ENCODE measurements at places on chromosomes 11 and 22. TPM values are rescaled to one million over a fixed set of nuclear protein-coding genes. Genes with fewer than 3 reads are reported as not detected.

DNA sequence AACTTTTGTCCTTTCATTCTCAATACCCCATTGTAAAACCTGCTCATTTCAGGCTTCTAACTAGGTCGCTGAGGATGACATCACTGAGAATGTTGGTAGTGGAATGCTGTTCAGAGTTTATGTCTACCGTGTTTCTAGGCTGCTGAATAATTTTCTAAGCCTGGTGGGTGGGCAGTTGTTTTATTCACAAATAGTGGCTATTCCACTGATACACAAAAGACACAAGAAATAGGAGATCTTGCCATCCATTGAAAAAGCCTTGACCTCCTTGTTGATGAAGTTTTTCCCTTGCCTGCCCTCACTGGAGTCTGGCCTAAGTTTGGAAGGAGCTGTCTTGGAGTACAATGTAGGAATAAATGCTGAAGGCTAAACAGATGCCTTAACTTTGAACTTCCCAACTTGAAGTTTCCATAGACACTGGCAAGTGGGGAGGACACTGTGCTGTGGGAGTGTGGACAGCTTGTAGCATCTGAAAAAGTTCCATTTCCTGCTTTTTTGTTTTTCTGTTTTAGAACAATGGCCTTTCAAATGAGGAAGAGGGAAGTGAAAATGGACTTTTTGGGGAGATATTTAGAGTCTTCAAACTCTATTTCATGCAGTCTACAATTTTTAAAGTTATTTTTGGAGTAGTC, 59.2 kb downstream of the TRIM44 start:
- DNase-seq, result no peak
- H3K27me3 ChIP-seq, result no peaks in the 10 kb centered on the region
- H3K36me3 ChIP-seq, result peaks cover 4% of the 10 kb centered on the region
- no peaks in the 10 kb centered on the region for H3K4me1 ChIP-seq

- DNase-seq, result no peak
- H3K4me1 ChIP-seq, result no peaks in the 10 kb centered on the region
- peaks cover 3% of the 10 kb centered on the region for H3K27me3 ChIP-seq
- H3K27ac ChIP-seq, result no peak overlapping the region
These were observed 8.7 kb downstream of the GLB1L2 start for GRCh38 chr11:134340354-134340964.

Gene TTLL1
- 7.2 TPM for total RNA-seq

Gene HIRA
- 29.2 TPM for total RNA-seq

- H3K36me3 ChIP-seq, result no peaks in the 10 kb centered on the region
- H3K4me1 ChIP-seq, result no peaks in the 10 kb centered on the region
- no peak for DNase-seq
- no peaks in the 10 kb centered on the region for H3K27me3 ChIP-seq
- no peak overlapping the region for H3K27ac ChIP-seq
These were observed 88.2 kb upstream of the BLID start for GRCh38 chr11:122204206-122204605.

Gene HOATZ
- total RNA-seq, result not detected

DNA sequence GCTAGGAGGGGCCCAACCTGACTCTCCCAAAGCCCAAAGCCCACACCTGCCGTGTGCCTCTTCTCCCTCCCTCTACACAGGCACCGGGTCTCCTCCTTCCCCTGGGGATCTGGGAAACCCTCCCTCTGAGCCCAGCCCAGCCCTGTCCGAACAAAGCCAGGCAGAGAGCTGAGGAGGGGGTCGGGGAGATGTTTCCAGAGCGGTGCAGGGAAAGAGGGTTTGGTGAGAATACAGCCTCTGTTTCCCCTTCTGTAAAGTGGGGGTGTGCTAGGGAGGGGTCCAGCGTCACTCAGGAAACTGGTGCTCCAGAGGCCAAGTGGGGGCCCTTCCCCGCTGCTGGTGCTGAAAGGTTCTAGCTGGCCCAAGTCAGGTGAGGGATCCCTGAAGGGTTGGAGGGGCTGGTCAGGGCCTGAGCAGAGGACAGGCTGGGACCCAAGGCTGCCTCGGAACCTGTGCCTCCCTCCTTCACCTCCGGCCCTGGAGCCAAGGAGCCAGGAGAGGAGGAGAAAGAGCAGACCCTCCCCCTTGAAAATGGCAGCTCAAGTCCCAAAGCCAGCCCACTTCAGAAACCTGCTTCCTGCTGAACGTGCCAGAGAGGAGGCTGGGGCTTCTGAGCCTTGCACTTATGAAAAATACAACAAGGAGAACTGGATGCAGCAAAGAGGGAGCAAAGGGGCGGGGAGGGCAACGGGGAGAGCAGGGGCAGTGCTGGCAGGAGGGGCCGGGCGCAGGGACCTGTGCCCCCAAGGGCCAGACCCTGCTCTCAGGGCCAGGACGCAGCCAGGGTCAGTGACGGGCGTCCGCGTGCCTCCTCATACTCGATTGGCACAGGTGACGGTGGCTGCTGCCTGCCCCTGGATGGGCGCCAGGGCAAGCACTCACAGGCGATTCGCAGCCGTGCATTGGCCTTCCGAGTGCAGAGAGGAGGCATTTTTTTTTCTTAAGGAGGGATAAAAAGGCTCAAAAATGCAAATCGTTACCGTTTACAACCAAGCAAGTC, 43.2 kb downstream of the MACROD1 start:
- H3K4me1 ChIP-seq, result peaks cover 4% of the 10 kb centered on the region
- no peak overlapping the region for H3K4me3 ChIP-seq
- no peak overlapping the region for H3K27ac ChIP-seq
- DNase-seq, result no peak
- no peaks in the 10 kb centered on the region for H3K36me3 ChIP-seq
- H3K27me3 ChIP-seq, result no peaks in the 10 kb centered on the region

- DNase-seq, result no peak
- H3K4me3 ChIP-seq, result no peak overlapping the region
- no peak overlapping the region for H3K27ac ChIP-seq
- peaks cover 3% of the 10 kb centered on the region for H3K27me3 ChIP-seq
These were observed 58.8 kb upstream of the SLC36A4 start for GRCh38 chr11:93256623-93257022.

DNA sequence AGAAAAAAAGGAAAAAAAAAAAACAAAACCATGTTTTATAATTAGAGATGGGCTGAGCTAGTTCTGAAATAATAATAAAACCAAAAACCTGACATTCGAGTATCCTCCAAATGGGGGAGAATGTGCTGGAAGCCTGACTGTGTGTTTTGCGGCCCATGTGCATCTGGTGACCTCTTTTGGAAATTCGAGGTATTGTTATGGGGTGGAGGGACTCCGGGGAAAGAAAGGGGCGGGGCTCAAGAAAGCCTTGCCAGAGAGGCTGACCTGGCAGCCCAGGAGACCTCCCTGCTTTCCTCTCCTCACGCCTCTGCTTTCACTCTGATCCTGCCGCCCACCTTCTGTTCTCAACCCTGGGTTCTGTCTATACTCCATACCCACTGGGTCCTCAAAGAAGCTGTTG, 72.9 kb downstream of the CTTN start:
- no peaks in the 10 kb centered on the region for H3K27me3 ChIP-seq
- H3K4me3 ChIP-seq, result no peak overlapping the region
- DNase-seq, result no peak
- H3K4me1 ChIP-seq, result no peaks in the 10 kb centered on the region

Gene EXPH5
- 3.7 TPM for total RNA-seq

Gene ANO5
- not detected for total RNA-seq

DNA sequence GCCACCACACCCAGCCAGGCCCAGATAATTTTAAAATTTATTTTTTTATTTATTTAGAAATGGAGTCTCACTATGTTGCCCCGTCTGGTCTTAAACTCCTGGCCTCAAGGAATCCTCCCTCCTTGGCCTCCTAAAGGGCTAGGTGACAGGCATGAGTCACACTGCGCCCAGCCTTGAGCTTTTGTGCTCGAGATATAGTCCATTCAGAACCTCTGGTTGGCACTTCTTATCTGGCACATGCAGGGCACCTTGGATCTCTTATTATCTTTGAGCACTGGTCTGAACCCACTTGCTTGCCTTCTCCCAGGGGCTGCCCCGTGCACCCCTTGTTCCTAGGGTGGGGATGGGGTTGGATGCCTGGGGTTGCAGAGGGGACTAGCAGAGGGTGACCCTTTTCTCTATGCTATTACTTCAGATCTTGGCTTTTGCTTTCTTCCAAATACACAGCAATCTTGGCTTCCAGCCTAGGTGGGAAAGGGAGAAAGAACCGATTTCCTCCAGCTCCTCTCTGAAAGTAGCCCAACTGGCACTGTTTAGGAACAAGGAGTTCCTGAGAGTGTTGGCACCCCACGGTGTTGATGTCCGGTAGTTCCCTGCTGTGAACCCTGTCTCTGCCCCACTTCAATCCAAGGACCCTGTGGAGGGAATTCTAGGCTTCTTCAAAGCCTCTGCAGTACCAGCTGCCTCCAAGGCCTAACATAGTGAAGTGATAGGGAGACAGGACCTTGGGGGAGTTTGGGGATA, 1.3 kb upstream of the SLC3A2 start:
- H3K36me3 ChIP-seq, result peaks cover 21% of the 10 kb centered on the region
- H3K4me1 ChIP-seq, result peaks cover 12% of the 10 kb centered on the region
- DNase-seq, result no peak
- H3K27ac ChIP-seq, result peak overlapping the region; percentile 98
- no peak overlapping the region for H3K4me3 ChIP-seq

- peaks cover 36% of the 10 kb centered on the region for H3K27me3 ChIP-seq
- DNase-seq, result no peak
- no peaks in the 10 kb centered on the region for H3K4me1 ChIP-seq
These were observed 28.5 kb upstream of the OAF start for GRCh38 chr11:120182372-120182771.

- DNase-seq, result no peak
- no peaks in the 10 kb centered on the region for H3K4me1 ChIP-seq
- H3K27me3 ChIP-seq, result peaks cover 18% of the 10 kb centered on the region
These were observed 44.0 kb downstream of the RPUSD4 start for GRCh38 chr11:126167488-126167887.

DNA sequence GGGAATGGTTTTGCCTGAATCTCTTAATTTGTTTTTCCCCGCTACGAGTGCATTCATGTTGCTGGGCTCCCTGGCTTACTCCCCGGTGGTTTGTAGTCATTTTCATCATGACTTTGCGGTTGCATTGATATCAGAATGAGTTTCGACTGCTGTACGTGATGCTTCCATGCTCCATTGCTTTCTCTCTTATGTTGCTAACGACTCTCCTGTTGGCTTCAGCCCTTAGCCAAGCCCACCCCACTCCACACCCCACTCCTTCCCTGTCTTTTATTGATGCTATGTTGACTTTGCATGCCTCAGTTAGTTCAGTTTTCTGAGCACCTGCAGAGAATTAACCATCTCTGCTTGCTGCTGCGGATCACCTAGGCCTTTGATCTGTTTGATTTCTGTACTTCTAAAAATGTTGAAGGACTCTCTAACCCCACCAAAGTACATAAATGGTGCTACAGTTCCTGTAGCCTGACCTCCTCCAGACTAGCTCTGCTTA, 65.3 kb downstream of the ARFGAP2 start:
- H3K36me3 ChIP-seq, result no peaks in the 10 kb centered on the region
- H3K27ac ChIP-seq, result no peak overlapping the region
- no peak for DNase-seq
- no peaks in the 10 kb centered on the region for H3K4me1 ChIP-seq
- no peak overlapping the region for H3K4me3 ChIP-seq
- no peaks in the 10 kb centered on the region for H3K27me3 ChIP-seq

Gene FOLR1
- total RNA-seq, result not detected

DNA sequence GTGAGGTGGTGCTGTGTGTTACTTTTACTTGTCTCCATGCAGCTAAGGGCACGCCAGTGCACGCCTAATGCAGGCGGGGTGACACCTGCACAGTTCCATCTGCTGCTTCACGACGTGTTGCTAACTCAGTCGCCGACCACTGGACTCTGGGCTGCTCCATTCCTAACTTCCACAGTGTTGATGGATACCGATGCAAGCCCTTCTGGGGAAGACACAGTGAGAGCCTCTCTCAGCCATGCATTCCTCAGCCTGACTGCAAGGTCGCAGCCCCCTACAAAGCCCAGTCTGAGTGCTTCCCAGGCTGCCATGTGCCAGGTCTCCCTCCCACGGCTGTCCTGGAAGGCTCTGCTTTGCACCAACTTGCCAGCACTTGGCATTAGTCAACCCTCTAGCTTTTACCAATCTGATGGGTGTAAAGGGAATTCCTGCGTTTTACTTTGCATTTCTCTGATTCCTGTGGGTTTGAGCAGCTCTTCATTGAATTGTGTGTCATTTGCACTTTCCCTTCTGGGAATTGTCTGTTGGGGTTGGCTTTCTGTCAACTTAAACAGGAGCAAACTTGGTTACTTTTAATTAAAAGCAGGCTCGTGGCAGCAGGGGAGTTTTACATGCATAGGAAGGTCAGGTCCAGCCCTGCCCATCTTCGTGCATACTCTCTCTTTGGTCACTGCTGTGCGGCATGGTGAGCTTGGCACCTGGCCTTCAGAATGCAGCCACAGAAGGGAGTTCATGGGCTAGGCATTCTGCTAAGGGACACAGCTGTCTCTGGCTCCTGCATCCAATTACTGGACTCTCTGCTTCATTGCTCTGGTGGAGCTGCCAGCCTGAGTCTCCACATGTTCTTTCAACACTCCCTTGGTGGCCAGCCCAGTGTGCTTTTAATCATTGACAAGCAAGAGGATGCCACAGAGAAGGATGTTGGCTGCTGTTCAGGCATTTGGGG, 34.6 kb upstream of the SHANK2 start:
- H3K36me3 ChIP-seq, result no peaks in the 10 kb centered on the region
- no peak for DNase-seq
- no peaks in the 10 kb centered on the region for H3K4me1 ChIP-seq
- H3K27ac ChIP-seq, result no peak overlapping the region
- no peaks in the 10 kb centered on the region for H3K27me3 ChIP-seq

DNA sequence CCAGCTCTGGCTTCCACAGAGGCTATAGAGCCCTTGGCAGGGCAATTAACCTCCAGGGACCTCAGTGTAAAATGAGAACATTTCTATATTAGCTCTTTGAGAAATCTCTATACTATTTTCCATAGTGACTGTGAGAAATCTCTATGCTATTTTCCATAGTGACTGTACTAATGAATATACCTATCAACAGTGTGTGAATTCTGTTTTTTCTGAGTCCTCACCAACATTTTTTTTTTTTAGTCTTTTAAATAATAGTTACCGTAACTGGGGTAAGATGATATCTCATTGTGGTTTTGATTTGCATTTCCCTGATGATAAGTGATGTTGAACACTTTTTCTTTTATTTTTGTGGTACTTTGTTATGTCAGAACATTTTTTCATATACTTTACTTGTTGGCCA, 7.0 kb upstream of the MTNR1B start:
- H3K4me1 ChIP-seq, result no peaks in the 10 kb centered on the region
- H3K27me3 ChIP-seq, result peaks cover 2% of the 10 kb centered on the region
- no peak overlapping the region for H3K27ac ChIP-seq
- no peak overlapping the region for H3K4me3 ChIP-seq
- H3K36me3 ChIP-seq, result no peaks in the 10 kb centered on the region

DNA sequence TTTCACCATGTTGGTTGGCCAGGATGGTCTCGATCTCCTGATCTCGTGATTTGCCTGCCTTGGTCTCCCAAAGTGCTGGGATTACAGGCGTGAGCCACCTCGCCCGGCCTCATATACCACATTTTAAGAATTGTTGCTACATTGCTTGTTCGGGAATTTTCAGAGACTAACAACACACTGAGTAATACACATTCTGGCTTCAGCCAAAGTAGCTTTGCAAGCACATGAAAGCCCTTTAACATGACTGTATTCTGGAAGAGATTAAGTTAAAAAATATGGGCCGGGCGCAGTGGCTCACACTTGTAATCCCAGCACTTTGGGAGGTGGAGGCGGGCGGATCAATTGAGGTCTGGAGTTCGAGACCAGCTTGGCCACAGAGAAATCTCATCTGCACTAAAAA, 15.0 kb downstream of the CRTAM start:
- no peak overlapping the region for H3K4me3 ChIP-seq
- peaks cover 15% of the 10 kb centered on the region for H3K4me1 ChIP-seq
- no peak overlapping the region for H3K27ac ChIP-seq
- H3K36me3 ChIP-seq, result peaks cover 26% of the 10 kb centered on the region
- no peak for DNase-seq

All from T-cell (primary cell).